Breast epithelium (tissue), 4 donors: ENCODE measurements at places on chromosomes 5 and 9.

DNA sequence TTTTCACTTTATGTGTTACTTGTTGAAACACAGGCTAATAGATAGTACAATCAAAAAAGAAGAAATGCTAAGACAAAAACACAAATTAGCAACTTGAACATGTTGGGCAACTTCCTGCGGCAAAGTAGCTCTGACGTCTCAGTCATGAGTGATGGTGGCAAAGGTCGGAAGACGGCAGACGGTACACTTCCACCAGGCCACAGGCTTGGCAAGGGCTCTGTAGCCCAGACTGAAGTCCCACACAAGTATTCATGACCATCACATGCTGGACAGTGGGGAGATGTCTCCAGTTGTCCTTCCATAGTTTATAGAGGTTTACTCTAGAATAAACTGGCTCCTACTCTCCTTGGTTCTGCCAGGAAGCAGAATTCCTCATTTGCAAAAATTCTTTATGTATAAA is 831.3 kb downstream of the MTRR start:
- H3K4me1 ChIP-seq = no peaks in the 10 kb centered on the region

- peak overlapping the region; percentile 69 for H3K27ac ChIP-seq
- H3K4me3 ChIP-seq = no peak overlapping the region
- no peaks in the 10 kb centered on the region for H3K27me3 ChIP-seq
- no peak for DNase-seq
These were observed 30.2 kb upstream of the CCNG1 start for GRCh38 chr5:163407034-163407655.

- no peak overlapping the region for H3K27ac ChIP-seq
- H3K36me3 ChIP-seq = no peaks in the 10 kb centered on the region
- DNase-seq = no peak
- H3K4me3 ChIP-seq = no peak overlapping the region
These were observed 184.6 kb downstream of the ACTL7B start for GRCh38 chr9:108671176-108671575.

- H3K27ac ChIP-seq = no peak overlapping the region
- no peaks in the 10 kb centered on the region for H3K27me3 ChIP-seq
- DNase-seq = no peak
These were observed 29.9 kb downstream of the FYB1 start for GRCh38 chr5:39189292-39189955.

DNA sequence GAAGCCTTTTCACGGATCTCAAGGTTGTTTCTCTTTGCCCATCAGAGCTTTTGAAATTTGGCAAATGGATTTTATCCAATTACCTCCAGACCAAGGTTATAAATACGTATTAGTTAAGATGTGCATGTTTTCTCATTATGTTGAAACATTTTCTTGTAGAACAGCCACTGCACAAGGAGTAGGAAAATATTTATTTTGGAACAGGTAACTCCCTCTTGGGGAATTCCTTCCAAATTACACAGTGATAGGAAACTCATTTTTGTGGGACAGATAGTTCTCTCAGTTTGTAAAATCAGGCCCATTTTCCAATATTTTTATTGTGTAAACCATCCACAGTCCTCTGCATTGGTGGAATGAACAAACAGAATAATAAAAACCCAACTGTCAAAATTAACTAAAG is 23.0 kb downstream of the TMEM232 start:
- no peaks in the 10 kb centered on the region for H3K27me3 ChIP-seq
- no peaks in the 10 kb centered on the region for H3K36me3 ChIP-seq
- H3K4me3 ChIP-seq = no peak overlapping the region
- DNase-seq = no peak

GRCh38 chr9:1994180-1994579 is 21.0 kb upstream of the SMARCA2 start:
- H3K36me3 ChIP-seq = no peaks in the 10 kb centered on the region
- no peak overlapping the region for H3K27ac ChIP-seq
- DNase-seq = no peak
- H3K27me3 ChIP-seq = no peaks in the 10 kb centered on the region
- no peak overlapping the region for H3K4me3 ChIP-seq
- no peaks in the 10 kb centered on the region for H3K4me1 ChIP-seq

DNA sequence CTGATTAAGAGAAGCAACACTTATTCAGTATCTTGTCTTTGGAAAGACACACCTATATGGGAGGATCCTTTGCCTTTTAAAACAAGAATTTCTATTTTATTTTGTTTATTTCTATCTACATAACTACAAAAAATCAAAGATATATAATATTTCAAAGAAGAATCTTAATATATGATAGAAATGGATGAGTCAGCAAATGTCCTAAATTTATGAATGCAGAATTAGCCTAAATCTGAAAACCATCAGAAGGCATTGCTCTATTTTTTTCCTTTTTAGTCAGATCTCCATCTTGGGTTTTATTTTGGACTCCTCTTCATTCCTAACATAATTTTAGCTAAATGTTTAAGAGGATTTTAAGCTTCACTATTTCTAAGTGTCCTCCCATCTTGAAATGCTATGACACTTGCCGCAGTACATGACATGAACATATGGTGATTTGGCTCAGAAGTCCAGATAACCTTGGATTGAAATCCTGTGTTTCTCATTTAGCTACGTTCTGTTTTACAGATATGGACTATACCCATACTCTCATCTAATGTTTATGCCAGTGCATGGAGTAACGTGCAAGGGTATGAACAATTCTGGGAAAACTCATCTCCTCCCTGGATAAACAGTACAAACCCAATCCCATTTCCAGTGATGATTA is 1322.8 kb upstream of the DMAC1 start:
- no peak for DNase-seq
- H3K27me3 ChIP-seq = no peaks in the 10 kb centered on the region
- no peak overlapping the region for H3K4me3 ChIP-seq
- H3K4me1 ChIP-seq = no peaks in the 10 kb centered on the region

GRCh38 chr9:36392489-36392888 is 7.6 kb downstream of the RNF38 start:
- DNase-seq = no peak
- no peaks in the 10 kb centered on the region for H3K27me3 ChIP-seq
- H3K27ac ChIP-seq = no peak overlapping the region

DNA sequence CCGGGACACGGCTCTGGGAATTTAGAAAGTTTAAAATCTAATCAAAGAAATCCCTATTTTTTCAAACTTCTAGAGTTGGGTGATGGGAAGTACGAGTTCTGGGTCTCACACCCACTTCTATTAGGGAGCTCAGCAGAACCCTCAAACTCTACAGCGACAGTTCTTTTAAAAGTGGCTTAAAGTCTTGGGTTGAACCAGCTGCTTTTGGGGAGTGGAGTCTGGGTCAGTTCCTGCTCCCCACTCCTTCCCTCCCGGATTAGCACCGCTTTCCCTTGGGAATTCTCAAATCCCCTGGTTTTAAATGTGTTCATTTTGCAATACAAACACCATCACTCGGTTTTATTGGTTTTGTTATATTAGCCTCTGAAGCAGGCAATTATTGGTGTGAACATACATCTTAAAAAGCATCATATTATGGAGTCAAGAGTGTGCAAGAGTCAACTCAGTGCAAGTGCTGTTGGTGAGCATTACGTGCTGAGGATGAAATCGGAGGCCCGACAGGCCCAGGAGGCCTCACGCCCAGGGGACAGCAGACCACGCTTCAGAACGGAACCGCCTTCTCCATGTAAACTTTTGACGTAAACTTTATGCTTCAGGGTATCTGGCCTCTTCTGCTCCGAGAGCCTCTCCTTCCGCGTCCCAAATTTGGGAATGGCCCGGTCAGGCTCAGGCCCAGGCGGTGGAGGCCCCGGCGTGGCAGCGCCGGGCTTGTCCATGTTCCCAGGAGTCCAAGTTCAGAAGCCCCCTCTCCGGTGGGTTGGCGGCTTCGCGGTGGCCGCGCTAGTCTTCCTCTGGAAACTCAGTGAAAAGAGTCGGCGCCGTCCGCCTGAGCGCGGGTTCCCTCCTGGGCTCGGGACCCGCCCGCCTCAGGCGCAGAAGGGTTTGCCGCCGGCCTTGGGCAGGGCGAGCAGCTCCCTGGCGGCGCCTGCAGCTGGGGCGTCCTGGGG is 5.3 kb downstream of the IRX4 start:
- H3K4me3 ChIP-seq = no peak overlapping the region
- H3K27ac ChIP-seq = no peak overlapping the region
- peaks cover 78% of the 10 kb centered on the region for H3K27me3 ChIP-seq

DNA sequence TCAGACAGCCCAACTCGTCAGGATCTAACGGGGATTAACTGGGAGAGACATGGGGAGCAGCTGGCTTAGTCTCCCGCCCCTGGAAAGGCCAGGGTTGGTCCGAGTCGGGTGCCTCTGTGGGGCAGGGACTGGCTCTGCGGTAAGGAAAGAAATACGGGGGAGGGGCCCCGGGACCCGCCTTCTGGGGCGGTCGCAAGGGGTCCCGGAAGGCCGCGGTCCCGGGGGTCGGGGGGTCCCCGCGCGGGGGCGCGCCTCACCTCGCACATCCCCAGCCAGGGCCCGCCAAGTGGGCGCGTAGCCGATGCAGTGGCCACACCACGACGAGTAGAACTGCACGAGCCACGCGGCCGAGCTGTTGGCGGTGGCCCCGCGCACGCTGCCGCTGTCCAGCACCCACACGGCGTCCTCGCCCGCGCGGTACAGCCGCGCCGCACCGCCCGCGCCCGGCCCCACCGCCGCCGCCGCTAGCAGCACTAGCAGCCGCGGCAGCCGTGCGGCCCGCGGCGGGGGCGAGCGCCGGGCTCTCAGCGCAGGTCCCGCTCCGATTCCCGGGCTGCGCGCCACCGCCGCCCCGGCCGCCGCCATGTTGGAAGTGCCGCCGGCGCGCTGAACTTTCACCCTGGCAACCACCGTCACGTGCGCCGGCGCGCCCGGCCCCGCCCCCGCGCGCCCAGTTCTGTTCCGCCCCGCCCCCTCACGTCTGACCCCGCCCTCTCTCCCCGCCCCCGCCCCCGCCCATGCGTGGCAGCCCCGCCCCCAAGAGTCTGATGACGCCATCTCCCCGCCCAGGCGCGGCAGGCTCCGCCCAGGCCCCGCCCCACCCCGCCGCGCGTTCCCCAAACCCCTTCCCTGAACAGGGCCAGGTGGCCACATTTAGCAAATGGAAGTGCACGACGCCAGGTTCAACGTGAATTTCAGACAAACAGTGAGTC is at the start of gene QSOX2:
TSS of gene QSOX2 (minus strand) at position 594 of the 932 bp plus-strand sequence. CDS start at position 585, 9 bp downstream.
- peak within 1 kb of the TSS; percentile 78 for H3K4me3 ChIP-seq
- H3K4me1 ChIP-seq = peaks cover 11% of the 10 kb centered on the region
- peak; percentile 66 for DNase-seq
- no peaks in the 10 kb centered on the region for H3K36me3 ChIP-seq
- H3K27ac ChIP-seq = no peak within 1 kb of the TSS

- no peak for DNase-seq
- H3K4me3 ChIP-seq = no peak overlapping the region
- H3K27ac ChIP-seq = no peak overlapping the region
- H3K4me1 ChIP-seq = no peaks in the 10 kb centered on the region
- no peaks in the 10 kb centered on the region for H3K27me3 ChIP-seq
These were observed 188.9 kb downstream of the PDZD2 start for GRCh38 chr5:31827867-31828266.

DNA sequence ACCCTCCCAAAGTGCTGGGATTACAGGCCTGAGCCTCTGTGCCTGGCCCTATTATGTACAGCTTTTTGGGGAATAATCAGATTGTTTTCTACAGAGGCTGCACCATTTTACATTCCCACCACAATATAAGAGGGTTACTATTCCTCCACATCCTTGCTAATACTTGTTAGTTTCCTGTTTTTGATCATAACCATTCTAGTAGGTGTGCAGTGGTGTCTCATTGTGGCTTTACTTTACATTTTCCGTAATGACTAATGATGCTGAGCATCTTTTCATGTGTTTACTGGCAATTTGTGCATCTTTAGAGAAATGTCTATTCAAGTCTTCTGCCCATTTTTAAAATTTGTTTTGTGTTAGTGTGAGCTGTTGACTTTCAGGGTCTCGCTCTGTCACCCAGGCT is 18.3 kb downstream of the PTPN3 start:
- no peak overlapping the region for H3K4me3 ChIP-seq
- no peaks in the 10 kb centered on the region for H3K27me3 ChIP-seq
- DNase-seq = no peak
- no peak overlapping the region for H3K27ac ChIP-seq
- no peaks in the 10 kb centered on the region for H3K4me1 ChIP-seq
- H3K36me3 ChIP-seq = no peaks in the 10 kb centered on the region

GRCh38 chr5:2695200-2695891 is 56.1 kb downstream of the IRX2 start:
- no peaks in the 10 kb centered on the region for H3K27me3 ChIP-seq
- H3K36me3 ChIP-seq = no peaks in the 10 kb centered on the region
- no peak for DNase-seq
- H3K4me3 ChIP-seq = no peak overlapping the region
- H3K4me1 ChIP-seq = no peaks in the 10 kb centered on the region

DNA sequence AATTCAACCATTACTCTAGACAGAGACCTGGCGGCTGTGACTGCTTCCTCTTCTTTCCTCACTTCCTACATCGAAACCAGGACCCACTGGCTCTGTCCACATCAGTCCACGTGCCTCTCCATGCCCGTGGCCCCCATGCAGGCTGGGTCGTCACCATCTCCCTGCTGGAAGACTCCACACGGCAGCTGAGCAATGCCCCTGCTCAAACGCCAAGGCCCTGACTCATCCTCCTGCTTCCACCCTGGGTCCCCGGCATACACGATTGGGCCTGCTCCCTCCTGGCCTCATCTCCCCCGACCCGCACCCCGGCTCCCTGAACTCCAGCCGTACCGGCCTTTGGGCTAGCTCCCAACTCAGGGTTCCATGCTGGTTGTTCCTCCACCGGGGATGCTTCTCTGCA is 67.2 kb upstream of the IER5L start:
- no peak overlapping the region for H3K4me3 ChIP-seq
- no peaks in the 10 kb centered on the region for H3K4me1 ChIP-seq
- DNase-seq = no peak

DNA sequence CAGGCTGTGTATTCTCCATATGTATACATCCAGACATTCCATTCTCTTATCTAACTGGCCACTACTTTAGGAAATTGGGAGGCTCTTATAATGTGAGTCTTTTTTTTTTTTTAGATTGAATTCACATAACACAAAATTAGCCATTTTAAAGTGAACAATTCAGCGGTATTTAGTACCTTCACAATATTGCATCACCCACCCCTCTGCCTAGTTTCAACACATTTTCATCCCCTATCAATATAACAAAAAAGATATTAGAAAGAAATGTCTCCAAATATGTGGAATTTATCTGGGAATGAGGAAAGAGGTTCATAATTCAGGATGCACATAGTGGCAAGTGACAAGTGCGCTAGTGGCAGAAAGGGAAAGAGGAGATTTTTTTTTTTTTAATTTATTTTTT is 228.5 kb downstream of the ICE1 start:
- no peaks in the 10 kb centered on the region for H3K36me3 ChIP-seq
- no peaks in the 10 kb centered on the region for H3K27me3 ChIP-seq
- no peak overlapping the region for H3K27ac ChIP-seq
- no peak for DNase-seq
